Stimulated activated naive B cell treated with anti-CD40 and anti-IgM and Interleukin-4, amounts not matched to agents 10 μg/mL and 1 μg/mL and 100 μg/mL, for 72 hours (primary cell): ENCODE measurements at places on chromosomes 13 and 19.

- DNase-seq = peak; percentile 70
These were observed at the start of gene ZNF577 for GRCh38 chr19:51887522-51888498. ZNF577 (minus strand) TSS chr19:51887951; CDS start chr19:51880382, 7,569 bp downstream.

DNA sequence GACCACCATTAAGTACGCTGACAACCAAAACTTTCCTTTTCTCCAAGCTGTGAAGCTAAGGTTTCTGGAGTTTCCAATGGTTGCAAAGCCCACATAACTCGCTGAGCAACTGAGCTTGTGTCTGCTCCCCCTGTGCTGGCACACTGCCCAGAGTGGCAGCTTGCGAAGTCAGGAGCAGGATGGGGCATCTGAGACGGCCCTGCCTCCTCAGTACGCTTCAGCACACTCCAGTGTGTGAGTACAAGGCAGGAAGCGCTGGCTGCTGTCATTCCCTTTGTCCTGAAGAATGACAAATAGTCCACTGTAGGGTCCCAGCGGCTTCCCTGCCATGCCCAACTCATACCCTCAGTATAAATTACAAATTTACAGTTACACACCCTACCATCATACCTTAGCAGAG is 51.5 kb downstream of the SKA3 start:
- no peak for DNase-seq

GRCh38 chr19:57338877-57339276 is 12.2 kb upstream of the ZNF304 start:
- no peak for DNase-seq

DNA sequence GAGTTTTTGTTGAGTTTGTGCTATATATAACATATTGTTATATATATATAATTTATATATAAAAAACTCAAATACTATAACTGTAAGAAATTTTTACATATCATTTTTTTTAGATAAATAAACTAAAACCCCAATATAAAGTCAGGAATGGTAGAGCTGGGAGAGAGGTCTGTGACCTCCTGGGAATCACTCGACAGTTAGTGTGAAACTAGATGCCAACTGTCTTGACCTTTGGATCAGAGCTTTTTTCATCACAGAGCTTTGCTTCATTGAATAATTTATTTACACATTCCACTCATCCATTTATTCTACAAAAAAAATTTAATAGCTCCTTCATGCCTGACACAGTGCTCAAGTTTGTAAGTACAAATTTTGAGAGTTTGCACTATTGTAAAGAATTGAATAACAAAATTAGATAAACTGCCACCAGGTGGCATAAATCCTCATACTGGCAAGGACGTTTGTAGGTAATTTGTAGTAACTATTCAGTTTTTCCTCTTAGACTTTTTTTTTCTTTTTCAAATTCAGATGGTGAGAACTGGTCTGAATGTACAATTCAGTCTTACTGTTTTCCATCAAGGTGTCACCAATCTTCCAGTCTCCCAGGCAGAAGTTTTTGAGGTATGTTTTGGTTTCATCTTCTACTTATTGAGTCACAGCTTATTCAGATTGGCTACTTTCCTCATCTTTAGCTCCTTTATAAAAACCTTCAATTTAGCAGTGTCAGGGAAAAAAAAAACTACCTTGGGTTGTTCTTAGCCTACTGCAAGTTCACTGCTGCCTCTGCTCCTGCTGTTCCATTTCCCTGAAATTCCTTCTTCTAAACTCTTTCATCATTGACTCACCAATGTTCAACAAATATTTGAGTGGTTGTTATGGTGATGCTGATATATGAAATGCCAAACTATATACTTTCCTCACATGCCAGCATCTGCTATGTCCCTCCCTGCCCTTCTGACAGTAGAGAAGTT is 28.7 kb downstream of the LACC1 start:
- DNase-seq = no peak
